CD4-positive, alpha-beta T cell (primary cell): ENCODE measurements at places on chromosomes 2 and 18. TPM values are rescaled to one million over a fixed set of nuclear protein-coding genes. Genes with fewer than 3 reads are reported as not detected.

GRCh38 chr2:121810959-121811853 lies 55.8 kb downstream of the TSN start:
- no peak for DNase-seq
- no peak overlapping the region for H3K27ac ChIP-seq
- no peaks in the 10 kb centered on the region for H3K27me3 ChIP-seq
- no peaks in the 10 kb centered on the region for H3K36me3 ChIP-seq

GRCh38 chr2:79966882-79967281 lies 337.7 kb downstream of the LRRTM1 start:
- H3K27ac ChIP-seq, result no peak overlapping the region
- no peaks in the 10 kb centered on the region for H3K27me3 ChIP-seq
- H3K4me3 ChIP-seq, result no peak overlapping the region

C2orf80 gene
- not detected for total RNA-seq

DNA sequence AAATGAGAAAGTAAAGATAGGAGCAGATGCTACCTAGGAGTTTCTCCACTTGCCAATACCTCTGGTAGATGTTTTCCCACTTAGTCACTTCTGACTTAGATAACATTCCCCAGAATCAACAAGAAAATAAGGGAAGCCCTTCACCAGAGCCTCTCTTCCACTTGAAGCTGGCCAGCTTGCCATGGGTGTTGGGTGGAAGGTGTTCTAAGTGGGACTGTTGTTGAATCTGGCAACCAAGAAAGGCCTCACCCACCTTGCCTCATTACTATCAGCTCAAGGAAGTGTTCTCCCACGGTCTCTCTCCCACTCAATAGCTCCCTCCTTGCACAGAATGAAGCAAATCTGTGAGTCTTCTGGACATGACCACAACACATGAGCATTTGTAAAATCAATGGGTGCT lies 100.4 kb upstream of the REG3A start:
- H3K27me3 ChIP-seq, result no peaks in the 10 kb centered on the region
- DNase-seq, result no peak
- H3K36me3 ChIP-seq, result no peaks in the 10 kb centered on the region
- no peak overlapping the region for H3K27ac ChIP-seq
- no peaks in the 10 kb centered on the region for H3K4me1 ChIP-seq

DNA sequence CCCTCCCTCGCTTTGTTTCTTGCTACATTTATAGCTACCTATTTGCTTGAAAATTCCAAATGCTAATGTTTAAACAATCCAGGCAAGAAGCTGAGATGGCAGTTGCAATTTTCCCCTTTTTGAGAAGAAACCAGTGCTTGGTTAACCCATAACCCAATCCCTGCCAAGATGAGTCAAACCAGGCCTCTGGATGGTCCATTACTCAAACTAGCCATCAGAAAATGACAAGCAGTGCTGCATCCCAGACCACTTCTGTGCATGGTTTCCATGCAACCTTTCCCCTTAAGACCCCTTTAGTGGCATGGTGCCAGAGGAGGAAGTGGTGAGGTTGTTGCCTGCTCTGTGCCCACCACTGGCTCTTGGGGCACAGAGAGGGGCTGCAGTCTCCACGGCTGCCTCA lies 131.2 kb upstream of the RMP24 start:
- DNase-seq, result no peak
- H3K27me3 ChIP-seq, result no peaks in the 10 kb centered on the region
- H3K27ac ChIP-seq, result no peak overlapping the region
- no peaks in the 10 kb centered on the region for H3K36me3 ChIP-seq
- H3K4me3 ChIP-seq, result no peak overlapping the region

DNA sequence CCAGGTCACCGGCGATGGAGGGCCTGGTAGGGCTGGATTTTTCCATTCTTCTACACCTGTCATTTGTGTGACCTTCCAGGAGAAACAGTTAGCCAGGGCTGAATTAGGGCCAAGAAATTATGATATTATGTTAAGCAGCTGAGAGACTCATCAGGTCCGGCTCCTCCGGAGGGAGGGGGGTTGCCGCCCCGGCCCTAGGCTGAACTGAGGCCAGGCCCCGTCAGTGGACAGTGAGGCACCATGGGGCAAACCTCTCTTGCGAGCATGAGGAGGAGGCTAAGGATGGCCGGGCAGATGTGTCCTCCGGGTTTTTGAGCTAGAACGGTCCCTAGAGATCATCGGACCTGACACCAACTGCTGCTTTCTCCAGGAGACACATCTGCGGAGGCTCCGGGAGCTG lies 150.1 kb downstream of the SOX11 start:
- no peak for DNase-seq
- no peaks in the 10 kb centered on the region for H3K27me3 ChIP-seq
- no peak overlapping the region for H3K4me3 ChIP-seq
- no peaks in the 10 kb centered on the region for H3K4me1 ChIP-seq
- no peak overlapping the region for H3K27ac ChIP-seq

DNA sequence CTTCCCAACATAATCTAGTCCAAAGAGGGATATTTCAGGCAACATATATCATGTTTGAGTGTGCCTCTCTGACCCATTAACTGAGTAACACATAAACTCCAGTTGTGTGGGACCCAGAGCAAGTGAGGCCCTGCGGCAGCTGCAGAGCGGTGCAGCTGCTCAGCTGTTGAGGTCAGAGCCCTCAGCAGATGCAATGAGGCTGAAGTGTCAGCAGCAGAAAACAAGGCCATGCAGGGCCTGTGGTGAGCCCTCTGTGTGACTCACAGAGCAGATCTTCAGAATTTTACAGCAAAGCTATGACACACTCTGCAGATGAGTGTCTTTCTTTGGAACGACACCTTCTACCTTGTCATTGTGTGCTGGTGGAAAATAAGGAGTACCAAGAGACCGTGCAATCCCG lies 168.5 kb downstream of the CBLN2 start:
- no peak overlapping the region for H3K27ac ChIP-seq
- H3K4me1 ChIP-seq, result no peaks in the 10 kb centered on the region
- no peaks in the 10 kb centered on the region for H3K27me3 ChIP-seq
- DNase-seq, result no peak
- H3K36me3 ChIP-seq, result no peaks in the 10 kb centered on the region
- H3K4me3 ChIP-seq, result no peak overlapping the region

RNF125 gene
- total RNA-seq, result 107 TPM

DNA sequence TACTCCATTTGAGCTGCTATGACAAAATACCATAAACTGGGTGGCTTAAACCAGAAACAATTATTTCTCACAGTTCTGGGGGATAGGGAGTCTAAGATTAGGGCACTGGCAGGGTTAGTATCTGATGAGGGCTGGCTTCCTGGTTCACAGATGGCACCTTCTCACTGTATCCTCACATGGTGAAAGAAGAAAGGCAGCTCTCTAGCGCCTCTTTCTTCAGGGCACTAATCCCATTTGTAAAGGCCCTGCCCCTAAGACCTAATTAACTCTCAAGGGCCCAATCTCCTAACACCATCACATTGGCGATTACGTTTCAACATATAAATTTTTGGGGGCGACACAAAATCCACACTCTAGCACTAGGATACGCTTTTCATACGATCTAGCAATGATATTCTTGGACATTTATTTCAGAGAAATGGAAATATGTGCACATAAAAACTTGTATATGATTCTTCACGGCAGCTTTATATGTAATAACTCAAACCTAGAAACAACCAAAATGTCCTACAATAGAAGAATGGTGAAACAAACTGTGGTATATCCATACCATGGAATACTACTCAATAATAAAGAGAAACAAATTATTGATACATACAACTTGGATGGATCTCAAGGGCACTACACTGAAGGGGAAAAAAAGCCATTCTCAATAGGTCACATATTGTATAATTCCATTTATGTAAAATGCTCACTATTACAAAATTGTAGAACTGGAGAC lies 111.0 kb downstream of the BCL2L11 start:
- H3K27me3 ChIP-seq, result no peaks in the 10 kb centered on the region
- no peaks in the 10 kb centered on the region for H3K4me1 ChIP-seq
- no peak overlapping the region for H3K27ac ChIP-seq
- DNase-seq, result no peak

GRCh38 chr2:183868707-183869106 lies 729.6 kb upstream of the ZNF804A start:
- no peaks in the 10 kb centered on the region for H3K36me3 ChIP-seq
- no peak for DNase-seq
- no peak overlapping the region for H3K27ac ChIP-seq
- H3K4me1 ChIP-seq, result no peaks in the 10 kb centered on the region
- H3K4me3 ChIP-seq, result no peak overlapping the region

DNA sequence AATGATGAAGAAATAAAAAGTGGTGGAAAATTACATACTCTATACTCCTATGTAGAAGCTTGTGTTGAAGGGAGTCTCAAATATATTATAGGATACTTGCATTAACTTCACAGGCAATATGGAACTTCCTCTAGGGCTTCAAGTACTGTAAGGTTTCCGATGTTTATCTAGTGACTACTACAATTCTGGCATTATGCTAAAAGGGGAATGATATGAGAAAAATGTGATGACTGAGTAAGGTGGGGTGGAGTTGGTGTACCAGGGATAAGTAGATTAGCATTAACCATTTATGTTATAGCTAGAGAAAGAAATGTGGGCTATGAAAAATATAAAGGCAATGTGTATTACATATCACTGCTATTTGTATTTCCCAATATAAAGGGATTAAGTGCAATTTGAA lies 229.5 kb downstream of the DCC start:
- H3K27ac ChIP-seq, result no peak overlapping the region
- H3K4me1 ChIP-seq, result no peaks in the 10 kb centered on the region
- H3K27me3 ChIP-seq, result no peaks in the 10 kb centered on the region
- no peaks in the 10 kb centered on the region for H3K36me3 ChIP-seq
- H3K4me3 ChIP-seq, result no peak overlapping the region
- no peak for DNase-seq

MEP1B gene
- not detected for total RNA-seq

GRCh38 chr2:29841386-29842004 lies 79.9 kb downstream of the ALK start:
- peaks cover 4% of the 10 kb centered on the region for H3K27me3 ChIP-seq
- H3K36me3 ChIP-seq, result no peaks in the 10 kb centered on the region
- H3K4me1 ChIP-seq, result no peaks in the 10 kb centered on the region
- DNase-seq, result no peak
- H3K27ac ChIP-seq, result no peak overlapping the region
- H3K4me3 ChIP-seq, result no peak overlapping the region

SERPINB10 gene
- total RNA-seq, result not detected

GRCh38 chr2:74844752-74845151 lies 10.8 kb downstream of the HK2 start:
- H3K4me1 ChIP-seq, result peaks cover 96% of the 10 kb centered on the region
- H3K27me3 ChIP-seq, result no peaks in the 10 kb centered on the region
- no peak overlapping the region for H3K4me3 ChIP-seq
- DNase-seq, result no peak

GRCh38 chr2:113762377-113763118 lies 6.1 kb upstream of the SLC35F5 start:
- peaks cover under 1% of the 10 kb centered on the region for H3K4me1 ChIP-seq
- no peaks in the 10 kb centered on the region for H3K36me3 ChIP-seq
- no peak overlapping the region for H3K4me3 ChIP-seq
- H3K27me3 ChIP-seq, result no peaks in the 10 kb centered on the region
- no peak overlapping the region for H3K27ac ChIP-seq

NT5DC4 gene
- not detected for total RNA-seq

DNA sequence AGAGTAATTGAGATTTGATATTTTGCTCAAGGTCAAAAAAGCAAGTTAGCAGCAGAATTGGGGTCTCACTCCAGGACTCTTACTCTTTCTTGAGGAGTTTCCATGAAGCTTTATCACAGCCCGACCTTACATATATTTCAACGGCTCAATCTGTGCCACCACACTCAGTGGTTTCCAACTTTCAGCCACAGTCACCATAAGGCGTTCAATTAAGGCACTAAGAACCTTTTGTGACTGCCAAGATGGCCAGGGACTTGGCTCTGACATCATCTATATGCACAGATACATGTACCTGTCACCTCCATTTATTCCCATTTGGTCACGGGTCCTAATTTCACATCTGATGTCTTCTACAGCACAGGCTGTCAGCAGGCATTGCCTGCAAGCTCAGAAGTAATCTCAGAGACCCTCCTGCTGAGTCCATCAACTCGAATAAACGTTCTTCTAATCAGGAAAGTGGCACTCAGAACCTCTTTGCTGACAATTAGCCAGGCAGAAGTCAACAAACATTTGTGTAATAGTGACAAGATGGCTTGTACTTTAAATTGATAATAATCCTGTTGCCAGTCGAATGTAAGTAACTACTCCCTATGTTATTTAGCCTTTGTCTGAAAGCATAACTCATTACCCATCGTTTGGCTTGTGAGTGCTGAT lies 16.1 kb downstream of the DYTN start:
- peaks cover 4% of the 10 kb centered on the region for H3K27me3 ChIP-seq
- H3K36me3 ChIP-seq, result no peaks in the 10 kb centered on the region
- no peak overlapping the region for H3K27ac ChIP-seq
- DNase-seq, result no peak
- no peaks in the 10 kb centered on the region for H3K4me1 ChIP-seq
- H3K4me3 ChIP-seq, result no peak overlapping the region

DNA sequence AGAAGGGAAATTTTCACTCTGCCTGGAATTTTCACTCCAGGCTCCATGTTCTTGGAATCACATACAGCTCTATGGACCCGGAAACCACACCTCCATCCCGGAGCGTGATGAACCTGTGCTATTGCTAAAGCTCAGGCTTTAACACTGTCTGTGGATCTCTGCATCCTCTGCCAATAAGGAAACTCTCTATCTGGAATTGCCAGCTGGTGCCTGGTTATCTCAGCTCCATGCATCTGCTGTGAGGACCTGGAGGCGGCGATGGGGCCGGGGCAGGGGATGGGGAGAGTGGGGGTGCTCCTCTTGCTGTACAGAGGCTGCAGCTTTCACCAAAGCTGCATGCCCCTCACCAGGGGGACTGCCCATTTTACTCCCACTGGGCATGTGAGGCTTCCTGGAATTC lies 754.0 kb upstream of the SOX11 start:
- no peaks in the 10 kb centered on the region for H3K36me3 ChIP-seq
- no peaks in the 10 kb centered on the region for H3K4me1 ChIP-seq
- H3K27ac ChIP-seq, result no peak overlapping the region
- no peak for DNase-seq
- H3K4me3 ChIP-seq, result no peak overlapping the region

ZNF396 gene
- 0.28 TPM for total RNA-seq
